ENCODE measurements at places on chromosomes 13 and 19.

DNA sequence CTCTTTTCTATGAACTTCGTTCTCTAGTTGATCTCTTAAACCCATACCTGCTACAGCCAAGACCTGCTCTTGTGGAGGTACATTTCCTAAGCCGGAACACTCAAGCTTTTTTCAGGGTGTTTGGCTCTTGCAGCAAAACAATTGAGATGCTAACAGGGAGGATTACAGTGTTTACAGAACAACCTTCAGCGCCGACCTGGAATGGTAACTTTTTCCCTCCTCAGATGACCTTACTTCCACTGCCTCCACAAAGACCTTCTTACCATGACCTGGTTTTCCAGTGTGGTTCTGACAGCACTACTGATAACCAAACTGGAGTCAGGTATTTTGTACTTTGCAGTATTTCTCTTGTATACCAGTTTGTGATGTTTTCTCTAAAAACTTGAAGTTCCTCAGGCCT is 506 bp downstream of the KCNRG start:
- DNase-seq, result no peak

GRCh38 chr13:41457589-41458186 is 338 bp downstream of the RGCC start:
- peak; percentile 68 for DNase-seq

DNA sequence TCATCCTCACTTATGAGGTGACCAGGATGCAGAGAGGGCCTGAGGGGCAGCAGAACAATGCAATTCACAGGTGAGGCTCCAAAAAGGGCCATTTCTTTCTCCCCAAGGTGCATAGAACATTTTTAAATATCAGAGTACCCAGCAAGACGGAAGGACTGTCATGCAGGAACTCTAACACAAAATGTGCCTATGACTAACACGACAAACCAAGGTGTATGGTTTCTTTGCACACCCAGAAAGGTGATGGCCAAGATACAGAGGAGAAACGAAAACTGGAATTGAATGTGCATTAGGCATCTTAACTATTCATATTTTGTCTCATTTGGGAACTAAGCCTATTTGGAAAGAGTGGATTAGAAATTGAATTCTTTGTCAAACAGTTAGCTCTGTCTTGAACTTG is 29.9 kb downstream of the SHISA2 start:
- DNase-seq, result no peak

GRCh38 chr19:41373993-41374392 is 2.3 kb upstream of the TMEM91 start:
- peak; percentile 91 for DNase-seq

- no peak for DNase-seq
Observed at GRCh38 chr19:53597023-53597422, 34.8 kb upstream of the DPRX start.

GRCh38 chr19:45153339-45154063 is 7.3 kb downstream of the NKPD1 start:
- no peak for DNase-seq

- no peak for DNase-seq
Observed at GRCh38 chr19:979318-979741, 4.8 kb upstream of the WDR18 start.

- DNase-seq, result no peak
Observed at GRCh38 chr19:42017040-42017439, 23.0 kb upstream of the ATP1A3 start.

- no peak for DNase-seq
Observed at GRCh38 chr13:93867481-93867880, 612.0 kb downstream of the DCT start.

DNA sequence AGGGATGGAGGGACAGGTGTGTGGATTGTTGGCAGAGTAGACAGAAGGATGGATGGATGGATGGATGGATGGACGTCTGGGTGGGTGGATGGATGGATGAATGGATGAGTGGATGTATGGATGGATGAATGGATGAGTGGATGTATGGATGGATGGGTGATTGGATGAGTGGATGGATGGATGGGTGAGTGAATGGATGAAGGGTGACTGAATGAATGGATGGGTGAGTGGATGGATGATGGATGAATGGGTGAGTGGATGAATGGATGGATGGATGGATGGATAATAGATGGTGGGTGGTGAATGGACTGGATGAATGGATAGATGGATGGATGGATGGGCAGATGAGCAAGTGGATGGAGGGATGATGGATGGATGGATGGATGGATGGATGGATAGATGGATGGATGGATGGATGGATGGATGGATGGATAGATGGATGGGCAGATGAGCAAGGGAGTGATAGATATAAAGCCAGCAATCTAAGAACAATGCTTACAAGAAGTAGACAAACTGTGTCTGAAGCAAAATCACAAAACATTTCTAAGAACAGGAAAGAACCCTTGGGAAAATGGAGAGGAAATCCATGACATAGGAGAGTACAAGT is 65.2 kb downstream of the INSR start:
- DNase-seq, result no peak

GRCh38 chr13:100565286-100565685 is 23.3 kb downstream of the GGACT start:
- DNase-seq, result no peak

- DNase-seq, result no peak
Observed at GRCh38 chr13:35179494-35179893, 237.4 kb downstream of the NBEA start.

DNA sequence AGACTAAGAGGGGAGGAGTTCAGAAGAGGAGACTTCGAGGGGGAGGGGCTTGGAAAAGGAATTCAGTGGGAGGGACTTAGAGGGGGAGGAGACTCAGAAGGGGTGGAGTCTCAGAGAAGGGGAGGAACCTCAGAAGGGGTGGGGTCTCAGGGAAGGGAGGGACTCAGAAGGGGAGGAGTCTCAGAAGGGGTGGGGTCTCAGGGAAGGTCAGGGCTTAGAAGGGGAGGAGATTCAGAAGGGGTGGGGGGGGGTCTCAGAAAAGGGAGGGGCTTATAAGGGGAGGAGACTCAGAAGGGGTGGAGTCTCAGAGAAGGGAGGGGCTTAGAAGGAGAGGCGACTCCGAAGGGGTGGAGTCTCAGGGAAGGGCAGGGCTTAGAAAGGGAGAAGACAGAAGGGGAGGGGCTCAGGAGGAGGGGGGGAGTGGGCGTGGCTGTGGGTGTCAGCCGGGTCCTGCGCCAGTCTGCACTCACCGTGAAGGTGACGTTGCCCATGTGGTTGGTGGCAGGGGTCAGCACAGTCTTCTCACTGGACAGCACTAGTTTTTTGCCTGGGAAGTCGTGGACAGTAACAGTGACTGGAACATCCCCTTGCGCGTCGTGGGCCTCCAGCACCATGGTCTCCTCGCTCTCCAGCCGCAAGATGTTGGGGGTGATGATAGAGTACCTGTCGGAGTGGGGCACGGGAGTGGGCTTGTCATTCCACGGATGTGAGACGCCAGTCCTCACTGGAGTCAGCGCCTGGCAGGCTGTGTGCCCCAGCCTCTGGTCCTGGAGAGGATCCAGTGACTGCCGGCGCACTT is 1.5 kb downstream of the C3 start:
- DNase-seq, result peak; percentile 72

GRCh38 chr13:101149735-101150384 is 266.4 kb downstream of the NALCN start:
- DNase-seq, result no peak

DNA sequence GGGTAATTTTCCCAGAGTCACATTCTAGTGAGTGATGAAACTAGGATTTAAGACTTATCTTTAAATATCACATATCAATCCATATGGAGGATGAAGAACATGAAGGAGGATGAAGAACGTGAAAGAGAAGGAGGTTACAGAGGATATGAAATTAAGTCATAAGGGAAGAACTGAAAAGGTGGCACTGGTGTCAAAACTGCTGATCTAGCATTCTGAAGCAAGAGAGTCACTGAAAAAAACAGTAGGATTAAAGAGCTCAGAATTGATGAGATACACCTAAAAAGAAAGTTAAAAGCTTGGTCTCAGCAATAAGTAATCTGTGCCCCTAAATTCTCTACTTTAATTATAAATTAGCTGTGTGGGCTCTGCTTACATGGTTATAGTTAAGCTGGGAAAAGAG is 156.5 kb downstream of the KCTD12 start:
- DNase-seq, result no peak

DNA sequence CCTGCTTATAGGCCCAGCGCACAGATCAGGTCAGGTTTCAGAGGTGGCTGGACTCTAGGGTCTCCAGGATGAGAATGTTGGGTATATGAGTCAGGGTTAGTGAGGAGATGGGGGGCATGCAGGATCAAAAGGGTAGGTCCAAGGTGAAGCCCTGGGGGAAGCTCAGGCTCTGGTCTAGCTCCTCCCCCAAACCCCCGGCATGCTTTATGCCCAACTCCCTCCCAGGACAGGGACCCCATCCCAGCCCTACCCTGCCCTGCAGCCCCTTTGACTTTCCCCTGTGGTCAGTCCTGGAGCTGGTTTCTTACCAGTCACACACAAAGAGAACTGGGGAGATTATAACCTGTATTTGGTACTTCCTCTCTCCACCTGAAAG is 9.8 kb upstream of the CEACAM18 start:
- peak; percentile 24 for DNase-seq

- no peak for DNase-seq
Observed at GRCh38 chr19:12521996-12522395, 29.3 kb downstream of the ZNF564 start.

- no peak for DNase-seq
Observed at GRCh38 chr19:5977222-5977784, 637 bp downstream of the RANBP3 start.

DNA sequence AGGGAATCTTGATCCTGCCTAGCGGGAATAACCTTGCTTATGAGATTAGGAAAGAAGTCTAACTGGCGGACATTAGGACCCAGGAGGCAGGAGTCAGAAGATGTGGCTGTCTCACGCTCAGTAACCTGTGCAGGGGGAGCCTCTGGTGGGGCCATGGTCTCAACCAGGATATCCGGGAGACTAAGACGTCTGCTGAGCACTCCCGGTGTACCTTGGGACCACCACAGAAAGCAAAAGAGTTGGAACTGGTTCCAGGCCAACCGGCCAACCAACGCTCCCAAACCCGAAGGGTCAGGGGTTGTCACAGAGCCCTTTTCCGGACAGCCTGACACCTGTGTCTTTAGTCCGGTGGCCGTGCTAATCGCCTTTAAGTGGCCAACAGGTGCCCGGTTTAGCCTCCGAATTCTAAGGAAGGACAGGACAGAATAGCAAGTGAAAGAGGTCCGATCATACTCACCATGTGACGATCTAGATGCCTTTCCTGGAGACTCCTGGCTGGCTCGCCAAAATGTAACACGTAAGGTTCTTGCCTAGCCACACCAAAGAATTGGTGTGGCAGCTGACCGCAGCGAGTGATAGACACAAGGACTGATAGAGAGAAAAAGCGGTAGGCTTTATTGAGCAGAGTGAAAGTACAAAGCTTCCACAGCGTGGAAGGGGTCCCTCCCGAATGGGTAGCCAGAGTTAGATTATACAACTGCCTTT is 103.9 kb upstream of the DIAPH3 start:
- DNase-seq, result no peak

- no peak for DNase-seq
Observed at GRCh38 chr13:23630349-23631093, 60.3 kb downstream of the TNFRSF19 start.

DNA sequence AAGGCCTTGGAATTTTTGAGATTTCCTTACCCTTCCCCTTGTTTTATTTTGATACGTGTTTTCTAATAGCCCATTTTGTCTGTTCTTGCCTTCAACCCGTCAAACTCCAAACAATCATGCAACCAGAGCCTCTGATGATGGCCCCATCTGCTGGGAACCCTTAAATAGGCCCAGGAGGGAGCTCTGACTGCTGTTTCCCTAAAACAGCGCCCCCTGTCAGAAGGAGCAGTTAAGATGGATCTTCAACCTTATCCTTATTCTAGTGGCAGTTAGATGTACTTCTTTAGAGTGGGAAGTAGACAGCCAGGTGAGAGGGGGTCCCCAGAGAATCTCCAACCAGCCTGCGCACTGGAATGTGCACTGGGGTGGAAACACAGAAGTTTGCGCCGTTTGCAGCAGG is 1031.0 kb upstream of the PCDH9 start:
- DNase-seq, result no peak

- no peak for DNase-seq
Observed at GRCh38 chr13:32001769-32002168, 29.8 kb upstream of the FRY start.

DNA sequence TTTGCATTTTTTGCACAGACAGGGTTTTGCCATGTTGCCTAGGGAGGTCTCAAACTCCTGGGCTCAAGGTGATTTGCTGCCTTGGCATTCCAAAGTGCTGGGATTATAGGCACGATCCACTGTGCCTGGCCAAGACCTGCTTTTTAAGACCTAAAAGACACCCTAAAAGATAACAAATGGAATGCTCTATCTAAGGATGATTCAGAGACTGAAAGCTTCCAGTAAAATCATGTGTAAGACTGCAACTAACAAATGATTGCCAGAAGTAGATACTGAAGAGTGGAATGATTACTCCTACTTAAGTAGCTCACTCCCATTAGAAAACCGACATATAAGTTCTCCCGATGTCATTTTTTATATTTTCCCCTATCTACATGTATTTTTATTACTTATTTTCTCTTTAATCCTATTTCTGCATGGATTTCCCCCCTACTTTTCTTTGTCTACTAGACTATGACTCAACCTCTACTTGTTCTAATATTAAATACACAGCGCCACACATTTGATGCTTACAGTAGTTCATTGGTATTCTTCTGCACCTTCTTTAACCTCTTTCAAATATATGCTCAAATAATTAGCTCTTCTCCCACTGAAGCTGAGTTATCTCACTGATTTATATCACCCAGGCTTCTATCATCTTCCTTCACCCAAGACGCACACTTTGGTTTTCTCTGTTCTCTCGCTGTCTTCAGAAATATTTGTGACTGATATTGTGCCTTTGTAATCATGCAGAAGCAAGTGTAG is 32.2 kb upstream of the KLF12 start:
- DNase-seq, result no peak

- no peak for DNase-seq
Observed at GRCh38 chr13:46751811-46752635, 44.9 kb downstream of the ESD start.

DNA sequence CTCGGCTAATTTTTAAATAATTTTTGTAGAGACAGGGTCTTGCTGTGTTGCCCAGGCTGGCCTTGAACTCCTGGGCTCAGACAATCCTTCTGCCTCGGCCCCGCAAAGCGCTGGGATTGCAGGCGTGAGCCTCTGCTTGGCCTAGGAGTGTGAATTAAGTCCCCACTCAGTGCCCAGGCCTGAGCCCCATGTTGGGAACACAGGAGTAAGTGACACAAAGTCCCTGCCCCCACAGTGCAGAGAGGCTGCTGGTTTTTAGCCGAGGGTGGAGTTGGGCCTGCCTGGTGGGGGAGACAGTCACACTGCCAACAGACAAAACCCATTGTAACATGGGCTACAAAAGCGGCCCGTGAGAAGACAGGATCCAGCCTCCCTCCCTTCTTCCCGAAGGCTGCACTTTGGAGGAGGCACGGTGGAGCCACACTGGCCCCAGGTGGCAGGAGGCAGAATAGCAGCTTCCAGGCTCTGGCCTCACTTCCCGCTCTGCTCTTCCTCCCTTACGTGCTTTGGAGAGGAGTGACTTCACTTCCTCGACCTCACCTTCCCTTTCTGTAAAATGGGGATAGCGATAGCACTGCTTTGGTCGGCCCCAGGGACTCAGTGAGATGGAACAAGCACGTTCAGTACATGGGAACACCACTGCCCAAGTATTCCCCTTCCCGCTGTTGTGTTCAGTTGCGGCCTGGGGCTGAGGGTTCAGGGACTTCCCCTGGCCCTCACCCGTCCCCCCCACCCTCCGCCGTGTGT is 15.2 kb upstream of the EHD2 start:
- peak; percentile 90 for DNase-seq

Measured in suprapubic skin (tissue), 4 donors.